ENCODE measurements at places on chromosomes 2 and 18.

DNA sequence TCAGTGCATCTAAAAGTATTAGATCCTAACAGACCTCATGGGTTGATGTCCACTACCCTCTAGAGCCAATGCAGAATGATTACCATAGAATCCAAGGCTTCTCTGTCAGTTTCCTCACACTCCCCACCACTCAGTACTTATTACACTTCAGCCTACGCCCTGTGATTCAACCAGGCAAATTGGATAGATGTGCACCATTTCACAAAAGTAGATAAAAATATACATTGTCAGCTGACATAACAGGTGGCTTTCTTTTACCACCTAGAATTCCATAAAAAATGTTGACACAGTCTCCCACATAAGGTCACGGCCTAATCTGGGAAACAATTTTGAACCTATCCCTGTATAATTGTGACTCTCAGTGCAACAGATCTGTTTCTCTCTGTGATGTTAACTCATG lies 144.9 kb downstream of the CERS6 start:
- no peak for DNase-seq

- no peak for DNase-seq
Measured at GRCh38 chr2:98773169-98773568, 42.2 kb upstream of the MGAT4A start.

- no peak for DNase-seq
Measured at GRCh38 chr2:127704641-127705390, 3.5 kb downstream of the SFT2D3 start.

GRCh38 chr18:56333839-56334238 lies 304.6 kb downstream of the TXNL1 start:
- DNase-seq: no peak

DNA sequence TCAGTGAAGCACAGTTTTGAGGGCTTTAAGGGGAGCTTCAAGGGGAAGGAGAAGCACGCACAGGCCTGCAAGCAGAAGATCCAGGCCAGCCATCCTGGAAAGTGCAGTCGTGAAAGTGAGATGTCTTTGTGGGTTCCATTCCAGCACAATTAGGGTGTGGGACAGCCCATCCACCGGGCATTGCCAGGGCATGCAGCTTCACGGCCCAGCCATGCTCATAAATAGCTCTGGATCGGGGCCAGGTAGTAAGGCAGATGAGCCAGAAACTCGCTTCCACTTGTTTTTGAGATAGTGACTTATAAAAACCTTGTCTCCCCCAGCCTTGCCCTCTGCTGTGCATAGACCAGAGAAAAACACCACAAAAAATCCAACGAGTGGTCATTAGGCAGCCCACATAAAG lies 21.0 kb downstream of the KDSR start:
- DNase-seq: no peak

DNA sequence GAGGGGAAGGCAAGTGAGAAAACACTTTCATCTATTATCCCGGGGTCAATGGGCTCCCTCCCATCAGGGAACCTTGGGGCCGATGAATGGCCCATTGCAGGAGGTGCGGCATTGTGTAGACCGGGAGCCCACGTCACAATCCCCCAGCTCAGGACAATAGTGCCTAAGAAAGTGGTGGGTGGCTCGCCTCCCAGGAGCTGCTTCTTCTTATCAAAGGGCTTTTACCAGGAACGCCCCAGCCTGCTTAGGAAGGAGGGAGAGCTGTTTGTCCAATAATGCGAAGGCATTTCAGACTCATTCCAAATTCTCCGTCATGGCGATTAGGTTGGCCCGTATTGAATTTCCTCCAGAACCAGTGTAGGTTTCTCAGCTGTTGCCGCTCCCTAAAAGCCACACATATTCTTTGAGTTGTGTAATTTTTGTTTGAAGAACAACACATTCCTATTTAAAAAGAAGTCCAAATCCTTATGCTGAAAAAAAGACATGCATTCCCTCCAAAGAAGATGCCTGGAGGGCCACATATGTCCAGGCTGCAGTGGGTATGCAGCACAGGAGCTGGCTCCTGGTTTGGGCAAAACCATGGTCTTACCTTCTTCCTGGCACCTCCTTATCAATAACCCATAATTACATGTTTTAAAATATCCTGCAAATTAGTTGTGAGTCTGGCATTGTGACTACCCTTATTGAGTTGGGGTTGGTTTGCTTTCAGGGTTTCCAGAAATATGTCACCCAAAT lies 264.7 kb downstream of the MYCN start:
- no peak for DNase-seq

GRCh38 chr18:13176847-13177246 lies 41.7 kb upstream of the LDLRAD4 start:
- DNase-seq: no peak

DNA sequence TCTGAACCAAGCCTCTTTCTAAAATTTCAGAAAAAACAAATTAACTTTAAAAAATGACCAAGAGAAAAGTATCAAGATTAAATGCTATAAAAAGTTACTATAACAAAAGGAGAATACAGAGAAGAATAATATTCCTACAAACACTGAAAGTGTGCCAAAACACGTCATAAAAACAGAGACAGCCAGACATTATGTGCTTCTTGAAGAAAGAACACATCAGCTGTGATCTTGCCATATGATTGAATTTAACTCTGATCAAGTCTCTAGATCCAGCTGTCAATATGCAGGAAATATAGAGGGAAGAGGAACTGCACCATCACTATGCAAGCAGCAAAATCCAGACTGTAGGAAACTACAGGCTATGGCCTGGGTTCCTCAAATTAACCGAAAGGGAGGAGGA lies 33.7 kb upstream of the COL5A2 start:
- DNase-seq: no peak

DNA sequence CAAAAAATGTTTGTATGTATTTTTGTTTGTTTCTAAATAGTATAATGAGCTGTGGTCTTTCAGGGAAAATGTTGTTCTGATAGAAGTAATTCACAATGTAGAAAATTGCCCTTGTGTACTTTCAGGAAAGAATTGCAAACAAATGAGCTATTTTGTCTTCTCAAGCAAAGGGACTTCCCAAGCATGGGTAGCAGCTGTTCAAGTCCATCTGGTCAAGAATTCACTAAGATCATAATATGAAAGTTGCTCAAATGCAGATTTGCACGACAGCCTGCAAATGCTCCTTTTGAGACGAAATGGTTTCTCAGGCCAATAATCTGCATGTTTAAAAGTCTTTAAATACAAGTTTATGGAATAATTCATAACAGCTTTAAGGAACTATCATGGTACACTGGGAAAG lies 51.9 kb upstream of the HNMT start:
- DNase-seq: no peak

DNA sequence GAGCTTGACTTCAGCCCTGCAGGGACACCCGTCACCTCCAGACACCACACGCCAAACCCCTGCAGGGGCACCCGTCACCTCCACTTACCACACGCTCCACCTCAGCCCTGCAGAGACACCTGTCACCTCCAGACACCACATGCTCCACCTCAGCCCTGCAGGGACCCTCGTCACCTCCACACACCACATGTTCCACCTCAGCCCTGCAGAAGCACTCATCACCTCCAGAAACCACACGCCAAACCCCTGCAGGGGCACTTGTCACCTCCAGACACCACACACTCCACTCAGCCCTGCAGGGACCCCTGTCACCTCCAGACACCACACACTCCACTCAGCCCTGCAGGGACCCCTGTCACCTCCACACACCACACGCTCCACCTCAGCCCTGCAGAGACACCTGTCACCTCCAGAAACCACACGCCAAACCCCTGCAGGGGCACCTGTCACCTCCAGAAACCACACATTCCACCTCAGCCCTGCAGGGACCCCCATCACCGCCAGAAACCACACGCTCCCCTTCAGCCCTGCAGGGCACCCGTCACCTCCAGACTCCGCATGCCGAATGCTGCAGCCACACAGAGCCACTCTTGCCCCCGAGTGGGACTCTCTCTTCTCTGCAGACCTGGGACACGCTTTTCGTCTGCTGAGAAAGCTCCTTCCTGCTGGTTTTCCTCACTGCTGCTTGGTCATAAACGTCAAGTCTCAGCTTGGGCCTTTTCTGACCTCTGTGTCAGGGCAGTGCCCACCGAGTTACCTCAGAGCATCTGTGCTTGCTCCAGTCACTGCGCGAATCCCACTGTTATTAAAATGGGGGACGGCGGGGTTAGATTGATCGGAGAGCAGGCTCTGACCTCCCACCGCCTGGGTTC lies 77.5 kb upstream of the SALL3 start:
- DNase-seq: no peak

DNA sequence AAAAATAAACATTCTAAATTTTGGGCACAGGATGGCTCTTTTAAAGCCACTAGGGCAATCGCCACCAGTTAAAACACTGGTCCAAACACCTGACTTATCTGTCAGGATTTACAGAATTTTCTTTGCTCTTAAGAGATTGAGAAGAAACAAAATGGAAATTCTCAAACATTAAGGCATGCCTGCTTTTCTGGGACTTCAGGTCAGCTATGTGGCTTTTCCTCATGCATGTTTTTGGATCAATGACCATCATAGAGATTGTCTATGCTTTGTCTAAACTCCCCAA lies 112.7 kb downstream of the SMAD2 start:
- no peak for DNase-seq

DNA sequence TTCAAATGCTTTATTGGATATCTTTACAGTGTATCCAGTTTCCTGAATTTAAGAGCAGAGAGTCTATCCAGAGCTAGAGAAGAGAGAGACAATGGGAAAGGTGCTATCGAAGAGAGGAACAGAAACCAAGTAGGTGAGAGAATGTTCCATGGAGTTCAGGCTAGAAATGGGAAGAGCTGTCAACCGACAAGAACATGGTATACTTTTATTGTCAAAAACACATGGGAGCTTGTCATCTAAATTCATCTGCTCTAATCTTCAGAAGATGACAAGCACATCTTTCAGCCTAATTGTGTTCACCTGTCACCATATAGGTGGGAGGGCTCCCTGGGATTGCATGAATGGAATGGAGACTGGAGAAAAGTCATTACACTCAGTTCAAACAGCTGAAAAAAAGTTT lies 690.4 kb upstream of the LRATD1 start:
- DNase-seq: no peak

GRCh38 chr18:3153107-3153704 lies 66.6 kb downstream of the MYOM1 start:
- DNase-seq: no peak

- no peak for DNase-seq
Measured at GRCh38 chr2:142693171-142693950, 184.1 kb upstream of the KYNU start.

DNA sequence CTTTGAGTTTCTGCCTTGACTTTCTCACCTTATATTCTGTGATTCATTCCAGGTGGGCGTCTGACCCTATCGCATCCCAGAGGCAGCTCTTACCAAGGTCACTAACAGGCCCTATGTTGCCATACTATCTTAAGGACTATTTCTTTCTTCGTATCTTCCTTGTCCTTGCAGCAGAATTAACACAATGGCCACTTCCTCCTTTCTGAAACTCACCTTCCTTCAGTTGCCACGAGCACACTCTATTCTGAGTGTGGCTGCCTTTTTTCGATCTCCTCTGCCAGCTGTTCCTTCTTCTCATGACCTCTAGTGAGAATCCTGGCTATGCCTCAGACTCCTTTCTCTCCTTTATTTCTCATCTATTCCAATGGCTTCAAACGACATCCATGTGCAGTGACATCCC lies 160.4 kb upstream of the CCDC195 start:
- DNase-seq: no peak

GRCh38 chr2:212013626-212014025 lies 525.0 kb downstream of the ERBB4 start:
- no peak for DNase-seq

DNA sequence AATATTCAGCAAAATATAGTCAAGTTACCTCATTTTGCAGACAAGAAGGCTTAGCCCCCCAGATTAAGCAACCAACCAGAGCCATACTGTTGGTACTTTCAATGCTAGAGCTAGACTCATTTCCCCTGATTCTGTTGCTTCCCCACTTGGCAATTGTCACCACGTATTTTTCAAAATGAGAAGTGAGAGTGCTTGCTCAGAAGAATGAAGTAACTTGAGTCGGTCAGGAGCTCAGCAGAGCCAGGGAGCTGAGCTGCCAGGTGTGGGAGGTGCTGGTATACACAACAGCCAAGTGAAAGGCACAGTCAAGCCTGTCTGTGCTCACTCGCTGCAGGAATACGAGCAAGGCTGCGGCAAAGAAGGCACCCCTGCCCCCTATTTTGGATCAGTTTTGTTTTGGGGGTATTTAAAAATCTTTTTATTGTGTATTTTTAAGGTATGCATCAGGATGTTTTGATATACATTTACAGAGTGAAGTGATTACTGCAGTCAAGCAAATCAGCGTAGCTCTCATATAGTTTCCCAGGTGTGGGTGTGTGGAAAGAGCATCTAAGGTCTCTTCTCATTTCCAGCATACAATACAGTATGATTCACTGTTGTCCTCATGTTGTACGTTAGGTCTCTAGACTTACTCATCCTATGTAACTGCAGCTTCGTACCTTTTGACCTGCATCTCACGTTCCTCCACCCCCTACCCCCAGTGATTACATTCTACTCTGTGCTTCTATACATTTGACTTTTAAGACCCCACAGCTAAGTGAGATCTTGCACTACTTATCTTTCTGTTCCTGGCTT lies 62.4 kb downstream of the MRPS9 start:
- DNase-seq: no peak

- DNase-seq: peak; percentile 94
Measured at GRCh38 chr2:160351956-160352355, 141.7 kb downstream of the RBMS1 start.

GRCh38 chr2:195477248-195477995 lies 179.6 kb upstream of the SLC39A10 start:
- DNase-seq: peak; percentile 58

GRCh38 chr2:53182601-53183000 lies 585.0 kb upstream of the CHAC2 start:
- DNase-seq: no peak

DNA sequence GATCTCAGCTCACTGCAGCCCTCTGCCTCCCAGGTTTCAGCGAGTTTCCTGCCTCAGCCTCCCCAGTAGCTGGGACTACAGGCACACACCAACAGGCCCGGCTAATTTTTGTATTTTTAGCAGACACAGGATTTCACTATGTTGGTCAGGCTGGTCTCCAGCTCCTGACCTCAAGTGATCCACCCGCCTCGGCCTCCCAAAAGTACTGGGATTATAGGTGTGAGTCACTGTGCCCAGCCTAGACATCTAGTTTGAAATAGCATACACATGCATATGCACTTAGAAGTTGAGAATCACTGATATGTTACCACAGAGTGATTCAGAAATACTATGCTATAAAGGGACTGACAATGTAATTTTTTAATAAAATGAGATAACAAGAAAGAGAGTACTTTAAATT lies 69.8 kb upstream of the CDKL4 start:
- DNase-seq: no peak

DNA sequence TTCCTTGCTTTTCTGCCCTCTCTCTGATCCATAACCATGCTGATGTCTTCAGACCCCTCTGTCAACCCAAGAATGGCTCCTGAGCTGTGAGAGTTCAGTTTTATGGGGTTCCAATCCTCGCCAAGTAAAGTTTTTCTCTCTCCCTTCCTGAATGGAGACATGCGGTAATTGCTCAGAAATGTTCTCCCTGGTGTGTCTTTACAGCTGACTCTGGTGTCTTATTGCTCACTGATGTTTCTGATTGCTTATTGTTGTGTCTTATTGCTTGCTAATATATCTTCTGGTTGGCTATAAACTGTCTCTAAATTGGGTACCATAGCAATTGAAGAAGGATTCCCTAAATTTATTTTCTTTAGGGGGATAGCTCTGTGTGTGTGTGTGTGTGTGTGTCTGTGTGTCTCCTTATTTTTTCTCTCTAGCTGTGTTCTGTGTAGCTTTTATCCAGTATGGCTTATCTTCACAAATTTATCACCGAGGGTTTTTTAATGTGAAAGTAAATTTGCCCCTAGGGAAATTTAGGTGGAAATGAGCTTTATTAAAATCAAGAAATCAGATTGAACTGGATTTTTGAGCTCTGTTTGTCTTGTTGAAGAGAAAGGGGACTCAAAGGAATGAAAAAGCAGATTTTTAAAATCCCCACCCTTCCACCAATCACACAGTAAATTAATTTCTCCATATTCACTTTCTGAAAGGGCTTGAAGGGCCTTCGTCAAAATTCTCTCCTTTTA lies 19.5 kb downstream of the MGAT5 start:
- DNase-seq: no peak

All from NCI-H226 (cell line).